ENCODE measurements at places on chromosomes 11 and 22. TPM values are rescaled to one million over a fixed set of nuclear protein-coding genes. Genes with fewer than 3 reads are reported as not detected.

KREMEN1 gene
- polyA plus RNA-seq, result 1.5 TPM

OR10D3 gene
- not detected for polyA plus RNA-seq

ADAMTS8 gene
- polyA plus RNA-seq, result 0.48 TPM

GNAZ gene
- 2.8 TPM for polyA plus RNA-seq

CHRDL2 gene
- 0.24 TPM for polyA plus RNA-seq

PLAAT5 gene
- 0.10 TPM for polyA plus RNA-seq

PRR5L gene
- 19.1 TPM for polyA plus RNA-seq

VSTM5 gene
- not detected for polyA plus RNA-seq

MRGPRF gene
- polyA plus RNA-seq, result 2.2 TPM

CYTH4 gene
- polyA plus RNA-seq, result 35.3 TPM

RCOR2 gene
- polyA plus RNA-seq, result 0.07 TPM

ARHGAP8 gene
- polyA plus RNA-seq, result 34.9 TPM

CDC42EP1 gene
- 4.6 TPM for polyA plus RNA-seq

GP1BB gene
- polyA plus RNA-seq, result 4.8 TPM

MYOD1 gene
- polyA plus RNA-seq, result 0.04 TPM

GRCh38 chr11:29214833-29215232, 802.0 kb downstream of the KCNA4 start:
- no peak for DNase-seq

- no peak for DNase-seq
Observed at GRCh38 chr22:26444777-26445176, 15.7 kb downstream of the ASPHD2 start.

GRCh38 chr11:115566180-115566764, 62.1 kb upstream of the CADM1 start:
- no peak for DNase-seq

GRCh38 chr11:35009944-35010342, 93.5 kb downstream of the PDHX start:
- DNase-seq, result no peak

DNA sequence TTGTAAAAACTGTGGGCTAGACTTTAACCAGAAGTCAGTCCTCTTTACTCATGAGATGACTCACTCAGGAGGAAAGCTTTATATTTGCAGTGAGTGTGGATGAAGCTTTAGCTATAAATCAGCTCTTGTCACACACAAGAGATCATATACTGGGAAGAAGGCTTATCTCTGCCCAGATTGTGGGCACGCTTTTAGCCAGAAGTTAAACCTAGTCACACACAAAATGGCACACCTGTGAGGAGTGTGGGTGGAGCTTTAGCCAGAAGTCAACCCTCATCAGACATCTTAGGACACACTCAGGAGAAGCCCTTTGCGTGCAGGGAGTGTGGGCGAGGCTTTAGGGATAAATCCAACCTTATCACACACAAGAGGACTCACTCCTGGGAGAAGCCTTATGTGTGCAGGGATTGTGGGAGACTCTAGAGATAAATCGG, 706.9 kb upstream of the LUZP2 start:
- no peak for DNase-seq

DNA sequence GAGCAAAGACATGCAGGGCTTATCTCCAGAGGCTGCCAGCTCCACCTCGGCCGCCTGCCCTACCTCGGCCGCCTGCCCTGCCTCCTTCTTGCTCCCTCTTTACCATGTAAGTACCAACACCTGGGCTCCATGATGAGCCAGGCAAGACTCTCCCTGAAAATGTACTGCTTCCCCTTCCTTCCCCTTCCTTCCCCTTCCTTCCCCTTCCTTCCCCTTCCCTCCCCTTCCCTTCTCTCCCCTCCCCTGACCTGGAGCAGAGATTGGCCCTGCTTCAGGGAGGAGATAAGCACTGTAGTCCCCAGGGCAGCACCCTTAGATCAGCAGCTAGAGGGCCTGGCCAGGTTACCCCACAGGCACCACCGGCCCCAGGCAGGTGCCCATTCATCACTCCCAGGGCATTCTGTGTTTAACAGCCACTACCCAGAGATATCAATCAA, 25.4 kb upstream of the ADORA2A start:
- DNase-seq, result no peak

DNA sequence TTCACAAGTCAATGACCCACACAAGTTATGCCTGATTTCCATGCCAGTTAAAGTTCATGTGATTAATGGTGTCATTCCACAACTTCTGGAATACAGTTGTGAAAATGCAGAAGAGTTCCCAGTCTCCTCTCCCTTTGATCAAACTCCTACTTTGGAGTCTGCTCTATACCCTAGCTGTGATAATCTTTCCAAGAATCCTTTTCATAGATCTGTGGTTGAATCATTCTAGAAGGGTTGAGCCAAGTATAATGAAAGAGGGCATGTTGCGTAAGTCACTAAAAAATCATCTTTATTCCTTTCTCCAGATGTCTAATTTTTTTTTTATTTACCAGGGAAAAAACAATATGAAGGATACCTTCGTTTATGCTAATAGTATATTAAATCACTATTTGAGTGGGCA, 89.7 kb upstream of the CARD18 start:
- no peak for DNase-seq

- DNase-seq, result peak; percentile 64
Observed at GRCh38 chr11:68959465-68960293, 21.1 kb downstream of the MRGPRD start.

GRCh38 chr22:42848941-42849550, 8.0 kb downstream of the ARFGAP3 start:
- DNase-seq, result no peak

DNA sequence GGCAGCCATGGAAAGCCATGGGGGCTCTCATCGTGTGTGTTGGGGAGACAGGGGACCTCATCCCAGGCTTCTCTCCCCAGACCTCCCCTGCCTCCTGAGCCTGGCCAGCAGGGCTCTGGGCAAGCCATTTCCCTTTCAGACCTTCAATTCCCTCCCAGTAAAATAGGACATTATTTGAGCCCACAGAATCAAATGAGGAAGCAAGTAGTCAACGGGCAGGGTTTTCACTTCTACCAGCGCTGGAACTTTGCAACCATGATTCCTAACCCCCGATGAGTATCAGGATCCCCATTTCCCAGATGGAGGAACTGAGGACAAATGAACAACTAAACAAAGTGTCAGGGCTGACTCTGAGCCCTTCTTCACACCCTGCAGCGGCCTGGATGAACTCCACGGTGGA, 48.9 kb upstream of the TCF20 start:
- DNase-seq, result no peak

- no peak for DNase-seq
Observed at GRCh38 chr11:103789952-103790351, 246.5 kb upstream of the DDI1 start.

- no peak for DNase-seq
Observed at GRCh38 chr11:28911829-28912228, 803.6 kb downstream of the METTL15 start.

- DNase-seq, result no peak
Observed at GRCh38 chr11:73193251-73194033, 24.6 kb upstream of the P2RY2 start.

GRCh38 chr11:21895686-21896085, 297.2 kb upstream of the ANO5 start:
- DNase-seq, result no peak

DNA sequence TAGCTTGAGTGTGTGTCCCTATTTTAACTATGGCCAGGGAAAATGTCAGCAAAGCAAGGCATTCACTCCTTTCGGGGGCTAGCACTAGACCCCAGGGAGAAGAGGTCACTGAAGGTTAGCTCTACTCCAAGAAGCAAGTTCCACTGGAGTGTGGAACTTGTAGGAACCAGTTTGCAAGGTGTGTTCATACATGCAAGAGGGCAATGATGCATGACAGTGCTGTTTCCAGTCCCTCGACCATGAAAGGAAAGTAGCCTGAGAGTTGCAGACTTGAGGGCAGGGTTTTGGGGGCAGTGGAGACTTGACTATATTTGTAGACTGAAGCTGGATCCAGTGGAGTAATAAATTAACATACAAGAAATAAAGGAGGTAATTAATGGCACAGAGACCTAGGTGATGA, 21.6 kb upstream of the SLC36A4 start:
- DNase-seq, result no peak

- no peak for DNase-seq
Observed at GRCh38 chr22:26892166-26893041, 235.0 kb downstream of the MIAT start.

- no peak for DNase-seq
Observed at GRCh38 chr11:128511712-128512111, 75.6 kb downstream of the ETS1 start.

- DNase-seq, result no peak
Observed at GRCh38 chr11:36997656-36998055, 399.6 kb upstream of the RAG2 start.

GRCh38 chr22:47206666-47207218, 444.3 kb downstream of the TBC1D22A start:
- peak; percentile 18 for DNase-seq

- peak; percentile 62 for DNase-seq
Observed at GRCh38 chr11:71139516-71140205, 112.7 kb downstream of the SHANK2 start.

- no peak for DNase-seq
Observed at GRCh38 chr11:85974122-85974521, 94.8 kb downstream of the PICALM start.

- DNase-seq, result no peak
Observed at GRCh38 chr11:110818032-110818687, 105.9 kb upstream of the ARHGAP20 start.

GRCh38 chr11:33182246-33182878, 21.1 kb upstream of the CSTF3 start:
- DNase-seq, result no peak

DNA sequence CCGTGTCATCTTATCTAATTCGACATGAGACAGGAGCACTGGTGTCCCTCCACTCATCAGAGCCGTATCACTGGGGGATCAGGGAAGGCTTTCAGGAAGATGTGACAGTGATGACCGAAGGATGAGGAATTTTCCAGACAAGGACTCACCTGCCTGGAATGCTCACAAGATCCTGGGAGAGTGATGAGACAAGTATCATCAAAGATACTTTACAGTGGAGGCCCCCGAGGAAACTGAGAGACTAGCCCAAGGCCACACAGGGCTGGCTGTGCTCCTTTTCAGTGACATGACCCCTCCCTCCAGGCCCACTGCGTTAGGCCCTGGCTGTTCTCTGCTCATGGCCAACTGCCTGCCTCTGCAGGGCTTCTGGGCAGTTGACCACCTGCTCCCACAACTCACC, 13.0 kb downstream of the CLPB start:
- DNase-seq, result no peak

- no peak for DNase-seq
Observed at GRCh38 chr11:93033093-93033492, 63.6 kb downstream of the MTNR1B start.

GRCh38 chr22:44385781-44386180, 73.0 kb upstream of the SHISAL1 start:
- peak; percentile 45 for DNase-seq

- no peak for DNase-seq
Observed at GRCh38 chr11:122784325-122784955, 53.9 kb upstream of the CRTAM start.

GRCh38 chr11:1410366-1411291, 20.9 kb downstream of the BRSK2 start:
- no peak for DNase-seq

DNA sequence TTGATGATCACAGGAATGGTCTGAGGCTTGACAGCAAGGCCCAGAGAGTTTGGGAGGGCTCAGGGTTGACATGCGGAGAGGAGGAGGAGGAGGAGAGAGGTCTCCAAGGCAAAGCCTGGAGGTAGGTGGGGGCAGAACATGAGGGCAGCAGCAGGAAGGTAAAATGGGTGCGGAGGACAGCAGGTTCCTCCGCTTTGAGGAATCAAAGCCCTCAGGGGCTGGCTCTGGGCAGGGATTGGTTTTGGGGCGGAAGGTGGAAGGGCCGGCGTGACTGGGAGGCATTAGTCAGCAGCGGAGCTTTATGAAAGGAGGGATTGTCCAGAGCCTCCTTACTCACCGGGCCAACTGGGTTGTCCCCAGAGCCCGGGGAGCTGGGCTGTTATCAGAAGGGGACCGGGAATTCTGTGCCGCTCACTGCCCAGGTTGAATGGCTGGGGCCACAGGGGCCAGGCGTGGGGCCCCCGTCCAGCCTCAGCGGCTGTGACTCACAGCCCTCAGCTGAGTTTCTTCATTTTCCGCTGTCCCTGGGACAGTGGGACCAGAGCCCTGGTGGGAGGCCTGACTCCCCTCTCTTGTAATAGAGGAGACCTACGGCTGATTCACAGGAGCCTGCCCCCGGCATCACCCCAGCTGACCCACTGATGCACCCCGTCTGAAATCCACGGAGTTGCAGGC, 36.2 kb downstream of the LIF start:
- DNase-seq, result peak; percentile 27

DNA sequence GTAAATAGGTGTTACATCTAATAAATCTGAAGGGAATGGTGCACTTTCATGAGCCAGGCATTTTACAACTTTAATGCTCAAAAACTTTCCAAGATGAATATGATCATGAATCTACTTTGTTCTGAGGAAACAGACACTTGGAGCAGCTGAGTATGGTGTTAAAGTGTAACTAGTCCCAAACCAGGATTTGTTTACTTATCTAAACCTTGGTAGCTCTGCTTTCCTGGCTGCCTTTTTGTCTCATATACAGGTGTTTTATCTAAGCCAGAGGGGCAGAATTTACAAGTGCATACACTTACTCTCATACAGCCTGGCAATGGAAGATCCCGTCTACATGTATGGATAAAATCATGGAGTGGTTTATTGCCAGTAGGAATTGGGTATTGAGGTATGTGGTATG, 171.5 kb downstream of the FAT3 start:
- no peak for DNase-seq

DNA sequence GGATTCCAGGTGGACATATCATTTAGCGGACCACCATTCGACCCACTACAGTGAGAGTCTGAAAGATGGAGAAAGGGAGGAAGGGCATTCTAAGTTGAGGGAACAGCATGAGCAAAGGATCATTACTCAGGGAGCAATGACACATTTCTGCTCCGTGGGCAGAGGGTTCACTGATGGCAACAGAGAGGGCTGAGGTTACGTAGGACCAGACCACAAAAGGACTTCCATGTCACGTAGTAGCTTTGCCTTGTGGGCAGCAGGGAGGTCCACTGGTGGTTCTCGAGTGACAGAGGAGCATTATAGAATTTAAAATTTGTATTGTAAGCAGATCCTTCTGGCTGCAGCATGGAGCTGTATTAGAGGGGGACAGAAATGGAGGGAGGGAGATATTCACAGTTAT, 109.7 kb upstream of the NAV2 start:
- DNase-seq, result no peak

- DNase-seq, result no peak
Observed at GRCh38 chr22:46094676-46095075, 55.6 kb upstream of the PPARA start.

- no peak for DNase-seq
Observed at GRCh38 chr11:130674686-130675308, 226.4 kb downstream of the ADAMTS15 start.
